Islet precursor cell (in vitro differentiated cells): ENCODE measurements at places on chromosomes 7 and 10.

DNA sequence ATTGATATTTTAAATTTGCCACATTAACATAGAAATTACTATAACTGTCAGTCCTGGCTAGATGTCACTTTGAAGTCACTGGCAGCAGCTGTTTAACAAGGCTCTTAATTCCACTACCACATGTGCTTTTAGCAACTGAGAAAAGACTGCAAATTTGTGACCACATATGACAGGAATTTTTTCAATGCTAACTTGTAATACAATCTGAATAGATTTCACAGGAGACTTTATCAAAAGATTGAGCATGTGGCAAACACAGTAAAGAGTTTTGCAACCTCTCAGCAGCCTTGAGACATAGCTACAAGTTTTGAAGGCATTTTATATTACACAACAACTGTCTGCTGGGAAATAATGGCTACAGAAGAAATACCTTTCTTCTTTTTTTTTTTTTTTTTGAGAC, 73.0 kb downstream of the MICU1 start:
- DNase-seq, result no peak

DNA sequence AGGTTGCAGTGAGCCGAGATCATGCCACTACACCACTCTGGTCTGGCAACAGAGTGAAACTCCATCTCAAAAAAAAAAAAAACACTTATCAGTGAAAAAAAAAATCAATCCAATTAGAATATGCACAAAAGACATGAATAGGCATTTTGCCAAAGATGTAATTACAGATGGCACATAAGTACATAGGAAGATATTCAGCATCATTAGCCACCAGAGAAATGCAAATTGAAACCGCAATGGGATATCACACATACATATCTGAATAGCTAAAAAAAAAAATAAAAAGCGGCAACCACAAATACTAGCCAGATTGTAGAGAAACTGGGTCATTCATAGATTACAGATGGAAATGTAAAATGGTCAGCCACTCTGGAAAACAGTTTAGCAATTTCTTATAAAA, 1310.8 kb downstream of the XPNPEP1 start:
- DNase-seq, result no peak

DNA sequence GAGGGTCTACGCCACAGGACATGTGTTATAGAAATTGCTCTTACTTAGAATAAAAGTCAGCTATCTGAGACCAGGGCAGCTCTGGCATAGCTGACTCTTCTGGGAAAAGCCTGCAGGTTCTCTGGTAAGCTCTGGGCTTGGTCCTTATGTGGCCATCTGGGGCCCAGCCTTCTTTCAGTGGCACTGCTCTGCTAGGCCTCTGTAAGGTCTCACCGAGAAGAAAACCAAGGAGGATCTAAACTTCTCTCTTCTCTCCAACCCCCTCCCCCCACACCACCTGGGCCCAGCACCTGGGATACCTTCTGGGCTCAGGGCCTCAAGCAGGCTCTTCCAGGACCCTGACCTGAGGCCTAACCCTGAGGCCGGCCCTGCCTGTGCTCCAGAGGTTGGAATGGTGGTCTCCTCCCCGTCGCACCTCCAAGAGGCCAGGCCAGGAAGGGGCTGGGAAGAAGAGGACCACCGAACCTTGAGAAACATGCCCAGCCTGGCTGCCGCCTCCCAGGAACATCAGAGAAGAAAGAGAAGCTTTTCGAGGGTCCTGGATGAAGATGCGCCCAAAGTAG, 323.6 kb downstream of the GFRA1 start:
- no peak for DNase-seq

DNA sequence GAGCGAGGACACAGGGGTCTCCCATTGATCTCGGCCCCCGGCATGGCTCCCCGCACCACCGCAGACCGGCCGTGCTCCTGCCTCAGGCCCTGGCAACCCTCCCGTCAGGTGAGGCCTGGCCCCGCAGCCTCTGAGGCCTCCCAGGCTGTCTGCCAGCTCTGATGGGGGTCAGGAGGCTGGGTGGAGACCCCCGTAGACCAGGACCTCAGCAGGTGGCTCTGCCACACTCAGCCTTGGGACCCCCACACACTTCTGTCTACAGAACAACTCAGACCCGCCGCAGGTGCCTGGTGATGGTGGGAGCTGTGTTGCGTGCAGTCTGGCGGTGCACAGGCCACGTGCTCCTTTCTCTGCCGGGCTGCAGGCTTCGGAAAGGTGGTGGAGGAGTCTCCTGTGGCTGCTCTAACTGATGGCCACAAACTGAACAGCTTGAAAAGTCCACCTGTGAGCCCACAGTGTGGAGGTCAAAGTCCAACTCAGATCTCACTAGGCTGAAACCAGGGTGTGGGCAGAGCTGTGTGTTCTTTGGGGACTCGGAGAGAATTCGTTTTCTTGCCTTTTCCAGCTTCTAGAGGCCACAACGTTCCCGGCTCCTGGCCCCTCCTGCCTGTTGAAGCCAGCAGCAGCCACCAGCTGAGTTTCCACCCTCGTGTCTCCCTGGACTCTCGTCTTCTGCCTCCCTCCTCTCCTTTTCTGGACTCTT, 62.5 kb downstream of the PWWP2B start:
- DNase-seq, result peak; percentile 47

DNA sequence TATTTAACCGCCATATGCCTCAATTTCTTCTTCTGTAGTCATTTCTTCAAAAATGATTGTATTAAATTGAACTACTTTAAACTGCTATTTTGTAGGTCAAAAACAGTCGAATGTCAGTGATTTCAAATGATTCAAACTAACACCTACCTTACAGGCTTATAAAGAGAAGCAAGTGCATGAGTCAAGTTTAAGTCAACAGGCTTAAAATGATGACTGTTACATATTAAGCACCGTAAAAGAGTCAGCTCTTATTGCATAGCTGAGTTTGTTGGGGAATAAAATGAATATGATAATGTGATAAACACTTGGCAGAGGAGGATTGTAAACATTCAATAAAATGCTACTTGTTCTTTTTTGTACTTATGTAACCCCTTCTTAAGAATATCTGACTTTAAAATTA, 90.1 kb upstream of the ANKRD1 start:
- DNase-seq, result no peak

DNA sequence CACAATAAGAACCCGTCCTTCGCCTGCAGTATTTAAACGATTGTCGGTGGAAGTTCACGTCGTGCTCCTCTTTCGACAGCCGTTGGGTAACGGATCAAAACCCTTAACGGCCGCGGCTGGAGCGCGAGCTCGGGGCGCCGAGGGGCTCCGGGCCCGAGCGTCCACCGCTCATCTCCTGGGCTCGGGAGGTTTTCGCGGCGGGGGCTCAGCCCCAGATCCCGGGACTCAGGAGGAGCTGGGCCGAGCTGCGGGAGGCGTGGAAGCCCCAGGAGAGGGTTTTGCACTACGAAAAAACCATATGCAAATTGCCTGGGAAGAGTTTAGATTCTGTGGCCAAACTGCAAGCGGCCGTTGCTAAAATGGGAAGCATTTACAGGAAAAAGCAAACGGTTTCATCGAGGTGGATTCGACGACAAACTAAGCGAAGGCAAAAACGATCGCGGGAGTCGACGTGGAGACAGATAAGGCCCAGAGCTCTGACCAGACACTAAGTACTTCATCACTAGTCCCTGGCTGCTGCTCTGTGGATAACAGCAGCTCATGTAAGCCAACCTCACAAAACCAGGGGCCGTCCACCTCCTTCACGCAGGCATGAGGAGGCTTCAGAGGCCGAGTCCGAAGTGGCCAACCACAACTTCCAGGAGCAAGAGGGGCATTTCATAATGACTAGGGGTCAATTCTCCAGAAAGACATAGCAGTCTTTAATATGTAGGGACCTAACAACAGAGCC, 129.7 kb downstream of the MARCHF5 start:
- DNase-seq, result peak; percentile 60

DNA sequence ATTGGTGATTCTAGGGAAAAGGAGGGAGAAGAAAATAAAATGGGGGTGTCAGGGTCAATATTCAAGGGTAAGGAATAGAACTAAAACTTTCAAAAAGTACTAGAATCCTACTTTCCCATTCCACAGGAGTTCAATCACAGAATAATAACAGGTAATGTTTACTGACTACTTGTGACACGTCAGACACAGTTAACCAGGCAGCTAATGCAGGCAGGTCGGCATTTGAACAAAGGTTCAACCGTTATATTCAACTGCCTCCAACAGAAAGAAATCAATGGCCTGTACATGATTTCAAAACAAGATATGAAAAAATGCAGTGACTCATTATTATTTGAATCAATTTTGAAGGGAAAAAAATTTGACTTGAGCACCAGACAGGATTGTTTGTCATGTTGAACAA, 3.1 kb downstream of the ASB15 start:
- no peak for DNase-seq

GRCh38 chr7:136174477-136175125, 197.4 kb upstream of the MTPN start:
- DNase-seq, result no peak

- no peak for DNase-seq
Measured at GRCh38 chr7:11341285-11341944, 367.7 kb downstream of the PHF14 start.

- DNase-seq, result no peak
Measured at GRCh38 chr7:50718311-50718710, 64.4 kb downstream of the GRB10 start.

DNA sequence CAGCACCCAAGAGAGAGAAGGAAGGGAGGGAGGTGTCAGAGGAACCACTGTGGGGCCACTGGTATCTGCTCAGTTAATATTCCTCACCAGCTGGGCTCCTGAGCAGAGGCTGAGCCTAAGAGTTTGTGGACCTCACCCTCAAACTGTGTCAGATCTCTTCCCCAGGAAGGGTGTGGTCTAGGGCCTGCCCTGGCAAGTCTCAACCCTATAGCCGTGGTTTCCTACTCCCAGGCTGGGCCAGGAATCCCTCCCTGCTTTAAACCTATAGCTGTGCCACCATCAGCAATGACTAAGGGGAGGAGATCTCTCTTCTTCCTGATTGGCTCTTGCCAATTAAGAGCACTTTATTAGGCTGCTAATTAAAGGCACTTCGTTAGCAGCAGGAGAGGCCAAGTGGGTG, 29.9 kb downstream of the POLL start:
- peak; percentile 52 for DNase-seq

DNA sequence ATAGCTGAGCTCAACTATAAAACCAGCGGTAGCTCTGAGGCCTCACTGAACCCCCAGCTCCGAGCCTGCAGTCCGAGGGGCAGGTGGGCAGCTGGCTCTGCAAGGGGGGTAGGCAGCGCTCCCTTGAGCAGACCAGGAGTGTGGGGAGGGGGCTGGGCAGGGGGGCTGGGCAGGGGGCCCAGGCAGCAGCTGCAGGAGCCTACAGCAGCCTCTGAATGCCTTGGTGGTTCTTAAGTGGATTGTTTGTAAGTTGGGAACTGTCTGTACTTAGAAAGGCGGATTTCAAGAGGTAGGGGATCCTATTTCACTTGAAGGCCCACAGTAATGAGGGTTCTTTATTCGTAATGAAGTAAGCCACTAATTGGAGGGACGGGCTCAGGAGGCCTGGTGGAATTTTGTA, 72.3 kb downstream of the ICA1 start:
- DNase-seq, result no peak

- no peak for DNase-seq
Measured at GRCh38 chr7:72057796-72058195, 354.3 kb downstream of the CALN1 start.

DNA sequence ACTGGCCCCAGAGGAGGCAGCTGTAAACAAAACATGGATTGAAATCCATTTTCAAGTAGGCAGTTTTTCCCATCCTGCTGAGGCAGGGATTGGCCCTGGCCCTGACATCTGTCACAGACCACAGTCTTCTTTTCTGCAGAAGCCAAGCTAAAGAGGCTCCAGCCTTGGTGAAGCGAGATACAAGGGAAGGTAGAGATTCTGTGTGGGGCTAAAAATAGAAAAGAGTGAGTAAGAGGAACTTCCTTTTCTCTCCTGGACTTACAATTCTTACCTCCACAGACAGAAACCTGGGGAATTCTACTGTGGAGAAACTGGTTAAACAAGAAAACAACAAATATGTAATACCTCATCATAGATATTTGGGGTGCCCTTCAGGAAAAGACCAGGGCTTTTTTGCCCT, 624.8 kb upstream of the FZD8 start:
- DNase-seq, result peak; percentile 70

DNA sequence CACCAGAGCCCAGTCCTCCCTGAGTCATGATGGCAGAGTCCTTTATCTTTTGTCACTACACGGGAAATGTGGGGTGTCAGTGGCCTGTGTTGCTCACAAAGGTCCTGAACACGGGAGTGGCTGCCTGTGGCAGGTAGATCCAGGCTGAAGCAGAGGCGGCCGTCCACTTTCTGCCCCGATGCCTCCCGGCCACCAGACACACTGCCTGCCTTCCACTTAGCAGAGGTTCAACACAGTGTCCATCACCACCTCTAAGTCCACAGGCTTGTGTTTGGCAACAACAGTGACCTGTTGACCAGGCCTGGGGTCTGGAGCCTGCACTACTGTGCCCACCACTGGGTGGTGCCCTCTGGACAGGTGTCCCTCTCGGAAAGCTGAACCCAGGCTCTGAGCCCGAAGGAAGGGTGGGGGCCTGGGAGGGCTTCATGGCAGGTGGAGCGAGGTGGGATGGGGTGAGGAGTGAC, 49.9 kb upstream of the CAMK2B start:
- DNase-seq, result no peak

DNA sequence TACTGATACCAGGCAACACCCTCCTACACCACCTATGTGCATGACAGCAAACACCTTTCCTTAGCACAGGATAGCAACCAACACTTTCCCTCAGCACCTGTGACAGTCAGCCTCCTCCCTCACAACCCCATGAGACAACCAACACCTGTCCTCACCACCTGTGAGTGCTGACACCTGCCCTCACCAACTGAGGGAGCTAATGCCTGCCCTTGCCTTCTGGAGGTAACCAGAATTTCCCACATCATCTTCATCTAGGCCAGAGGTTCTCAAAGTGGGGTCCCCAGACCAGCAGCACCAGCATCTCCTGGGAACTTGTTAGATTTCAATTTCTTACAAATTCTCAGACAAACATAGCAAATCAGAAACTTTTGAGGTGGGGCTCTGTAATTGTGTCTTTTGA, 112.5 kb downstream of the GRID1 start:
- DNase-seq, result no peak

GRCh38 chr10:122495406-122496340, 34.3 kb downstream of the HTRA1 start:
- no peak for DNase-seq
